SHP77 treated with DMSO at 0.1 percent for 48 hours (cell line): ENCODE measurements at places on chromosomes 1 and 21.
A peak's percentile ranks its signal among the peaks of the same experiment; 100 is the strongest.

DNA sequence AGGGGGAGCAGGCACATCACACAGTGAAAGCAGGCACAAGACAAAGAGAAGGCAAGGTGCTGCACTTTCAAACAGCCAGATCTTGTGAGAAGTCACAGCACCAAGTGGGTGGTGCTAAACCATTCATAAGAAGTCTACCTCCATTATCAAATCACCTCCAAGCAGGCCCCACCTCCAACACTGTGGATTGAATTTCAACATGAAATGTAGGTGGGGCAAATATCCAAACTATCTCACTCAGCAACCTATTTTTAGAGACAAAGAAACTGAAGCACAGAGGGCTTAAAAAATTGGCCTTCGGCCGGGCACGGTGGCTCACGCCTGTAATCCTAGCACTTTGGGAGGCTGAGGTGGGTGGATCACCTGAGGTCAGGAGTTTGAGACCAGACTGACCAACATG, 90.4 kb downstream of the UBE2U start:
- no peak for DNase-seq

DNA sequence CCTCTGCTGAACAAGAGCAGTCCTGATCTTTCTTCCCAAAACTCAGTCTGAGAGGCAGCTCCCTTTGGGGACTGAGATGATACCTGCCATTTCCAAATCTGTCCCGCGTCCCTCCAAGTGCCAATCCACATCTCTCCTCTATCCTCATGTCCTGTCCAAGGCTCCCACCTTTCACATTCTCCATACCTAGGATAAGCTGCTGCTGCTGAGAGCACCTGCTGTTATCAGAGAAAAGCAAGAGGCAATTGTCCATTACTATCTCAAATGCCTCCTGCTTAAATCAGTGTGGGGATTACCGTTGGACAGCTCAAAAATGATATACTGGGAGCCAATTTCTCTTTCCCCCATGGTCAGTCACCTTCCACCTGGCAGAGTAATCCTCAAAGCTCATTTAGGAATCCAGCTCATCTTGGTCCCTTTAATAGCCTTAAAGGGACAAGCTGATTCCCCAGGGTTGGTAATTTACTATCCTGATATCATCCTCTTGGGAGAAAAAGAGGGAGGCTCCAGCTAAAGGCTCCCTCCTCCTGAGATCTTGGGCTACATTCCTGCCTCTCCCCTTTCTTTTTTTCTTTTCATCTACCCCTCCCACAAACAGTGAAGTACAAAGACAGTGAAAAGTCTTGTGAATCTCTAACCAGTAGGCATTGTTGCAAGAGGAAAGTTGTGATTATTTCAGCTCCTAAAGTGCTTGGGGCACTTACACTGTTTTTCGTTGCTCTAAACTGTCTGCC, 278.1 kb upstream of the CAMK1G start:
- no peak for DNase-seq

- no peak for DNase-seq
Observed at GRCh38 chr1:92487078-92487605, 417 bp upstream of the GFI1 start.

DNA sequence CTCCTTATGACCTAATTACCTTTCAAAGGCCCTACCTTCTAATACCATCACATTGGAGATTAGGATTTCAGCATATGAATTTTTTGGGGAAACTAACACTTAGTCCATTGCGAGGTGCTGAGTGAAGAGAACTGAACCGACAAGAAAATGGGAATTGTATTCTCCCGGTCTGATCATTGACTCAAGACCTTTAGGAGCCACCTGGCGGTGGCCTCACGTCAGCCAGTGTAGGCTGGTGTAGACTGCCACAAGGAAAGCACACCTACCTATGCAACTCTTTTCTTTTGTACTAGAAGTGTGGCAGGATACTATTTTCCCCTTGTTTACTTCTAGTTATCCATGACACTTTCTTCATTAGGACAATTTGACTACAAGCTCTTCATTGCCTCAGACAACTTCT, 333.5 kb upstream of the B3GALT2 start:
- DNase-seq: no peak

- no peak for DNase-seq
Observed at GRCh38 chr1:194175251-194175650, 988.8 kb upstream of the B3GALT2 start.

DNA sequence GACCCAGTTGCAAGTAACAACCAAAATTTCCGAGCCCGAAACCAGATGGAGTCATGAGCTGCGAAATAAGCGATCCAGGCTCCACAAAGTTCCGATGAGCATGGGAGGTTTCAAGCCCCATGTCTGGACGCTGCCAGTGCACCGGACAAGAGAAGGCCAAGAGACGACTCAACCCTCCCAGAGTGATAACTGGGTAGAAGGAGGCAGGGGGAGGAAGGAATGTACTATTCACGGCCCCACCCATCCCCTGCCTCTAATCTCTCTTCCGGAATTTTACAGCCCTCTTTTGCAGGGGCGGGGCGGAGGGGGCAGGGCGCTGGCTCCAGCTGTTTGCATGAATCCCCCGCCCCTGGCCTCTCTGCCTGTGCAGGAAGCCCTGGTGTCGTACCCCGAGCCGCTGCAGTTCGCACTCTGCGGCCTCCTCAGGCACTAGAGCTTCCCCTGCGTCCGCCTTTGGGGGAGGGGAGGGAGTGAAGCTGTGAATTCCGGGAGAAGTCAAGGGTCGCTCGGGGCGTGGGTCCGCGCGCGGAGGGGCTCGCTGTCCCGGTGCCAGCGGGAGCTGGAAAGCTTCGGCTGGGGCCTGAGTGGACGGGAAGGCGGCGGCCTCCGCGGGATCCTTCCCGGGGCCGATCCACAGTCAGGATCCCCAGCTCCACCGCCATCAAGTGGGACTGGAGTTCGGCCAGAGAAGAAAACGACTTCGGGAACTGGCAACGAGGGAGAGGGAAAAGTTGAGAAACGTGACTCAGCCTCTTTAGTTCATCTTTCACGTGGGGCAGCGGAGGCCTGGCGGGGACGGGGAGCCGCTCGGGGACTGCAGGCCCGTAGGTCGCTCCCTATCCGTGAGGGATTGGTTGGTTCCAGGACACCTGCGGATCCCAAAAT, 6.3 kb upstream of the PTP4A2 start:
- no peak for DNase-seq

- no peak for DNase-seq
Observed at GRCh38 chr1:186628910-186629309, 51.3 kb downstream of the PTGS2 start.

- DNase-seq: no peak
Observed at GRCh38 chr1:151311589-151312331, 15.5 kb downstream of the PI4KB start.

GRCh38 chr1:160352555-160352954, 9.4 kb downstream of the NCSTN start:
- DNase-seq: no peak

- no peak for DNase-seq
Observed at GRCh38 chr1:6612641-6613360, 730 bp upstream of the PHF13 start.

DNA sequence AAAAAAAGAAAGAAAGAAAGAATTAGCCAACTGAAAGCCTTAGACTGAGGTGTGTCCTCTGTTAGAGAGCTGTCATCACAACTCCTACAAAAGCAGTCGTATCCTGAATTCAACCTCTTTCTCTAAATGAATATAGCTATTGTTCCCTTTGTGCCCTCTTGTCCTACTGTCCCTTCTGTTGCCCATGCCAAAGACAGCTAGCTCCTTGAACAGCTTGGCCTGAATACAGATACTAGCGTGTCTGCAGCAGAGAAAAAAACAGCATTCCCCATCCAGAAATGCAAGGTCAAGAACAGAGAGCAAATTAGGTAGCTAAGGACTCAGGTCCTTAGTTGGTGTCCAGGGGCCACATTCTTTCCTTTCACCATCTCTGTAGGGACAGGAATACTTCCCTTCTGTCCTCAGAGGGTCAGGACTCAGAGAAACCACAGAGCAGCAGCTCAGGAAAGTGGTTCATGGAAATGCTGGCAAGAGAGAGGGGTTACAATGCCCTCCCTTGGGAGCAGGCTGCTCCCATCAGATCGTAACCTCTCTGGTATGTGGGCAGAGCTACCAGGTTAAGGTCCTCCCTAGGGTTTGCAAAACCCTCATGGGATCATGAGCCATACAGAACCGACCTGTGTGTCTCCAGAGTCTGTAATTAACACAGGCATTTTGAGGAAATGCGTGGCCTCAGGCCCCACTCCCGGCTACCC, 1.8 kb upstream of the ZBTB48 start:
- DNase-seq: no peak

DNA sequence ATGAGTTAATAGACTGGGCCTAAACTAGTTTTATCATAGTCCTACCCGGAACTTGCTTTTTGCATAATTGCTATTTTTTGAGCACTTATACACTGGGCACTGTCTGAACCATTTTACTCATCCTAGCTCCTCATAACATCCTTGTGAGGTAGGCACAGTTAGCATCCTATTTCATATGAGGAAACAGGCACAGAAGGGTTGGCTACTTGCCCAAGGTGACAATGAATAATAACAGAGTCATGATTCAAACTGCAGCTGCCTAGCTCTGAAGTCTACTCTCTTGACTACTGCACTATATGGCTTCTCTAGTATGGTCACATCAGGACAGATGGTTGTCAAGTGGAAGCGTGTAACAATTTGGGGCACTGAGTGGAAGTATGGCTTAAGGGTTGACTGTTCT, 18.2 kb upstream of the RC3H1 start:
- peak; percentile 85 for DNase-seq

GRCh38 chr1:201330541-201330940, 46.9 kb downstream of the TNNT2 start:
- DNase-seq: no peak

DNA sequence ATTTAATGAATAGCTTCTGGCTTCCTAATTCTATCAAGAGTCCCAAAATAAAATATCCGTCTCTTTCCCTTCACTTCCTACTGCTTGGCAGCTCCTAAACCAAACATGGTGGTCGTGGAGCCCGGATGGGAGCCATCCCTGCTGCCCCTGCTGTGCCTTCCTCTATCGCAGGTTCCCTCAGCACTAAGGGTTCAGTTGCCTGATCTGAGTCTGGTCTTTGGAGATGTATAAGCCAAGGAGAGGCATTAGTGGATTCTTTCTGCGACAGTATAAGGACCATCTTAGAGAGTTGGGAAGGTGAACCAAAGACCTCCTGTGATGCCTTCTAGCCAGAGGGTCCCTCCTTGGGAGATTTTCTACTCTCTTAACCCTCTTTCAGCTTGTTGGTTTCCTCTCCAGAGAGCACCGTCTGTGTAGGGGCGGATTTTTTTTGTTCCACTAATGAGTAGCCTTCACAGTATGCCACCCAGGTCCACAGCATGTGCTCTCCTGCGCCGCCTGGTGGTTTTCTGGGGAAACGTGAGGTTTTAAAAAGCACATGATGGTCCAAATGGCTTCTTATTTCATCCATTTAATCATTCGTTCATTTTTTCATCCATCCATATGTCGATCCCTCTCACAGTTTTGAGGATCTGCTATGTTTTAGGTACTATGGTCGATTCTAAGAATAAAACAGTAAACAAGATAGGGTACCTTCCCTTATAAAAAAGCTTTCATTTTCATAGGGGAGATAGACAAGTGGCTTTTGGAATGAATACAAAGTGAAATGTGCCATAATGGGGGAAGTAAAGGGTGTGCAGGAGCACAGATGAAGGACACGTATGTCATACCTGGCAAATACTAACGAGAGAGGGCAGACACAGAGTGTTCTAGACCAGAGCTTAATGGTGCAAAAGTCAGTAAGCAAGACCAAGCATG, 71.0 kb downstream of the NFASC start:
- peak; percentile 37 for DNase-seq
